Right ventricle myocardium superior (tissue), 1 donor: ENCODE measurements at places on chromosomes 12 and 14.

DNA sequence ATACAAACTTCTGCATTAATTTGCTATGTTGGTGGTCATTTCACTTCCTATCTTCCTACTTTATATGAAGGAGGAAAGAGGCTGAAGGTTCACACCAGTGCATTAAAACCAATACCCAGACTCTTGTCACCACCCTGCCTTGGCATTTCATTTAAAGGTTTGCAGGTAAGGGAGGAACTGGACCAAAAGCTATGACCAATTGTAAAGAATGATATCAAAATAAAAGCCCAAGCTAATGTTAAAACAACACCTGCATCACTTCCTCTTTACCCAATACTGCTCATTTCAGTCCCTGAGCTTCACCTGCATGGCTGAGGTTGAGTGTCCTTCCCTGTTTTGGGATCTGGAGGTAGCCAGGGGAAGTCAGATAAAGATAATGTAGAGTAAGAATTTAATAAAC, 47.2 kb upstream of the TMEM233 start:
- no peak for DNase-seq

- DNase-seq, result peak; percentile 42
Observed at GRCh38 chr14:68458840-68459469, 333.9 kb downstream of the ZFP36L1 start.

GRCh38 chr14:63322897-63323573, 4.3 kb upstream of the GPHB5 start:
- DNase-seq, result no peak

DNA sequence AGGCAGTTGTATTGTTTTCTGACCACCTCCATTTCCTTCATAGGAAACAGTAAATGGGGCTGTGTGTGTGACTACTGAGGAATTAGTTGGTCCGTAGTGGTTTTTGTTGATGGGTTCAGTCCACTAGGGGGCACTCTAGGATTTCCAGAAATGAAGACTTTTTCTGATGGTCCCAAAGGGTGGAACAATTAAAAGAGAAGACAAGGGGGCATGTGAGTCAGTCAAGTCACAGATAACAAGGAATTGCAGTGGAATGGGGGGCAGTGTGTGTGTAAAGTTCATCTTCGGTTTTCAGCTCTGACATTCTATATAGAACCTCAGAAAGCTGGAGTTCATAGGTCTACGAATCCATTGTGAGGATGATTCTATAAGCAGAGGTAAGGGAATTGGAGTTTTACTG, 186.6 kb upstream of the OR4E1 start:
- DNase-seq, result no peak

DNA sequence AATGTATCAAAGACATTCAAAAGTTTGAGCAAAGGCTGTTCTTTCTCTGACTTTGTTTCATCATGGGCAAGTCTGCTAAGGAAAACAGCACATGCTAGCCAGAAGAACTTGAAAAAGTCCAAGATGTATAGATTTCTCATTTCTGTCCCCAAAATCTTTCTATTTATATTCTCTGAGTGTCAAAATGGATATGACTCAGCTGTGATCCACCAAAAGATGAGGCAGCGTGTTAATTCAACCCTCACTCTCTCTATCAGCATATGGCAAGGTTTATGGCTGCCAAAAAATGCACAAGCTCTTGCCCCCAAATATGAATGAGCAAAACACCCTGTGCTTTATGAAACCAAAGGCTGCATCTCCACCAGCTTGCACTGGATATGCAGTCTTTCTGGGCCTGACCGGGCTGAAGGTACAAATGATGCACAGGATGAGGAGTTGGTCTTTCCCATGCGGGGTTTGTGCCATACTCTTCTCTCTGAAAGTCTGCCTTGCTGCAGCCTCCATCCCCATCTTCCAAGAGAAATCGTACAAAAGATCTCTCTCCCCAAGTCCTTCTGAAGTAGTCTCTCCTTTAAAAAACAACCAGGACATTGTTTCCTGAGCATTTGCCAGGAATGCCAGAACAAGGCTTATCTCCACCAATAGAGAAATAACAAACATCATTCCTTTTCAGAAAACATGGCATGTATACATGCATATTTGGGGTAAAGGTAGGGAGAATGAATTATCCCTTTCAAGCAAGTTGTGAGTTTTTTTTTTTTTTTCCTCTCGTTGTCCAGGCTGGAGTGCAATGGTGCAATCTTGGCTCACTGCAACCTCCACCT, 203.4 kb downstream of the TMX1 start:
- no peak for DNase-seq

DNA sequence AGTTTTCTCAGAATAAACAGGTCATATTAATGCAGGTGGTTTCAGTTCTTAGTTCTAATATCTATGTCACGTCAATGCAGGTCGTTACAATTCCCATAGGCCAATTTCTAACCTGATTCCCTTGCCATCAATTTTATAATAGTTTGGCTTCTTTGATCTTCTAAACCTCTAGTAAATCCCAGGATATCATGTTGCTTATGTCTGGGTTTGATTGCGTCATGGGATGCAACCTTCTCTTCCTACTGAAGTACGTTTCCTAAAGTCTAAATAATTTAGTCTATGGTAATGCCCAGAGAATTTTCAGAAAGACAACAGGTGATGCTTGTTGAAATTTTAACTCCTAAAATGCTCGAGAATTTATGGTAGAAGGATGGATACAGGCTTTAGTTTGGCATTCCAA, 19.2 kb downstream of the TAS2R7 start:
- DNase-seq, result no peak

- DNase-seq, result no peak
Observed at GRCh38 chr12:101875162-101875561, 2.2 kb upstream of the DRAM1 start.

DNA sequence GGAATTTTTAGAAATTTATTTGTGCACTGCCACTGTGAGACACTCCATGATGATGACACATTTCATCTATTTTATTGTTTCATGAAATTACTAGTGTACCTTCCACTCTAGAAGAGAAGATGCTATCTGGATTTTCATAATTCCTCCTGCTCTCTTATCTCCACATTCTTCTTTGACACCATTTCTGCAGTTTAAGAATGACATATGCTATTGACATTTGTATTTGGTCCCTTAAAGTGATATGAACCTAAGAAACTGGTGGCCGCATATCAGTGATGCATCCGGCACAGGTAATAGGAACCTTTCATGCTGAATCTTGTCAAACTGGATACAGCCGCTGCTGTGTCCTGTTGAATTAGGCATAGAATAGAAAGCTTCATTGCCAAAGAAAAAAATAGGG, 696.3 kb downstream of the TMEM121 start:
- DNase-seq, result no peak

DNA sequence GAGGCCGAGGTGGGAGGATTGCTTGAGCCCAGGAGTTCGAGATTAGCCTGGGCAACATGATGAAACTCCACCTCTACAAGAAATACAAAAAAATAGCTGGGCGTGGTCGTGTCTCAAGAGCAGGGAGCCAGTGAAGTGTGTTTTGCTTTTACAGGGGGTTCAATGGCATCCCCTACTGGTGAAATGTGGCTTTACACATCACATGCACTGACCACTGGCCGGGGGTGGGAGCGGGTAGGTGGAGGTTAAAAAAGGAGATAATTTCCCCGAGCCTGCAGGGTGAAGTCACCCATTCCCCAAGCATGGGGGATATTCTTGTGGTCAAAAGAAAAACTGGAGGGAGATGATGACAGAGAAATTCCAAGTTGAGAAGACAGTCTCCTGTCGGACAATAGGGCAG, 63.6 kb upstream of the PWP1 start:
- no peak for DNase-seq

DNA sequence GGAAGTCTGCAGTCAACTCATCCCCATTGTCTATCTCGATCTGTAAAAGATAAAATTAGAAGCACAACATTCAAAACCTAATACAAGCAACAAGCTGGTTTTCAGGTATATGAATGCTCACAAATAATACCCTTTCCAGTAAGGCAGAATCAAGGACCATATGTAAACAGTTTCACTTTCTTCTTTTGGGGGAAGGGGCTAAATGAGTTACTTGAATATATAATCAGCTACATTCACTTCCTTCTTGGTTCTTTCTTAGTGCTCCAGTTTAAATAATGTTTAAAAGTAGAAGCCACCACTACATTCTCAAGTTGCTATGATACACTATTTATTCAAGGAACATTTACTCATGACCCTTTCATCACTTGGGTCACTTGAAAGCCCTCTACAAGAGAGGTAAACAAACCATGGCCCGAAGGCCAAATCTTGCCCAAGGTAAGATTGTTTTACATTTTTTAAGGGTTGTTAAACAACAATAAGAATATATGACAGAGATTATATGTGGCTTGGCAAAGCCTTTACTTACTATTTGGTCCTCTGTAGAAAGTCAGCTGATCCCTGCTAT, 10.3 kb downstream of the TWF1 start:
- no peak for DNase-seq

- no peak for DNase-seq
Observed at GRCh38 chr12:12582895-12583303, 20.2 kb upstream of the DUSP16 start.

DNA sequence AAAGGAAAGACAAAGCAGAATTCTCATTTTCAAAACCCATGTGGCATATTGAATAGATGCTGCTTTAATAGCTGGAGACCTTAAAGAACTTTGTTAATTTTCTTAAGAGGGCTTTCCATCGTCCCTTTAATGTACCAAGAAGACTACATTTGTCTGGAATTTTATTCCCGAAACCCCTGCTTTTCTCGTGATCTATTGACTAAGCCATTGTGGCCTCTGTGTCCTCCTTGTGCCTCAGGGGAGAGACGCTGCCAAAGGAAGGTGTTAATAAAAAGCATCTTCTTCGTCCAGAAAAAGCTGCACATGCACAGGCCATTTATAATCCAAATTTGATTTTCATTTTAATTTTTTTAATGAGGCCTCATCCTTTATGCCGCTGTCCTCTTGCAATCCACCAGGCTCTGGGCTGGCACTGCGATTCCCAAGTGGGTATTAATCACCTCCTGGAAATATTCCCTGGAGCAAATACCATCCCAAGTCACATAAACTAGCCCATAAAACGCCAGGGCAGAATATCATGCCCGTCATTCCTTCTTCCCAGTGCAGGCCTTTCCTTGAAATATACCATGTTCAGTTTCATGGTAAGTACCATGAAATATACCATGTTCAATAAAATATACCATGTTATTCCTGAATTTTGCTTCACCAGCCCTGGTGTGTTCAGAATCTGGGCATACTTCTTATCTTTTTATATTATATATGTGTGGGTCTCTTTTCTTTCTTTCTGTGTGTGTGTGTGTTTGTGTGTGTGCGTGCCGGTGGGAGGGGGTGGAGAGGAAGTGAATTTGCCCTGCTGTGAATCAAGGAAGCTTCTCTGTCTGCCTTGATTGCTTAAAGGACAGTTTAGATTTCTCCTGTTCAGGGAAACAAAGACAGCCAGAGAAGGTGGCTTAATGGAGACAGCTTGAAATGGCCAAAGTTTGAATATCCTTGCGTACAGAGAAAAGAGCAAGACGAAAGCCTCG, 147.6 kb downstream of the PHETA1 start:
- no peak for DNase-seq

- no peak for DNase-seq
Observed at GRCh38 chr12:55017416-55017925, 2.3 kb upstream of the NEUROD4 start.

GRCh38 chr12:93380480-93381121, 2.9 kb downstream of the NUDT4 start:
- DNase-seq, result no peak

DNA sequence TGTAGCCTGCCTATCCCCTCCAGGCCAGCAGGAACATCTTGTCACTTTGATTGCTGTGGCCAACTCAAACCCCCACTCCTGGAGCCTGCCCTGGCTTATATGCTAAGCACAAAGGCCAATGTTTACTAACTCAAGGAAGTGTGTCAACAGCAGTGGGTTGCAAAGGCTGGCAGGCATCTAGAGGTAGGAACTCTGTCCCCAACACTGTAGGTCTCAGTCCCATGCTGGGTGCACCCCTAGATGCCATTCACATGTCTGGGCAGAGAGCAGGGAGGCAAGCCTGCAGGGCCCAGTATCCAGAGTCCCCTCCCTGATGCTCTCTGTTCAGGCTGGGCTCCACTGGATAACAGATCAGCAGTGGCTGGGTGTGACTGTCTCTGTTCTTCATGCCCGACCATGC, 1.6 kb upstream of the HPD start:
- DNase-seq, result no peak

GRCh38 chr12:6211421-6211869, 11.2 kb downstream of the CD9 start:
- no peak for DNase-seq

DNA sequence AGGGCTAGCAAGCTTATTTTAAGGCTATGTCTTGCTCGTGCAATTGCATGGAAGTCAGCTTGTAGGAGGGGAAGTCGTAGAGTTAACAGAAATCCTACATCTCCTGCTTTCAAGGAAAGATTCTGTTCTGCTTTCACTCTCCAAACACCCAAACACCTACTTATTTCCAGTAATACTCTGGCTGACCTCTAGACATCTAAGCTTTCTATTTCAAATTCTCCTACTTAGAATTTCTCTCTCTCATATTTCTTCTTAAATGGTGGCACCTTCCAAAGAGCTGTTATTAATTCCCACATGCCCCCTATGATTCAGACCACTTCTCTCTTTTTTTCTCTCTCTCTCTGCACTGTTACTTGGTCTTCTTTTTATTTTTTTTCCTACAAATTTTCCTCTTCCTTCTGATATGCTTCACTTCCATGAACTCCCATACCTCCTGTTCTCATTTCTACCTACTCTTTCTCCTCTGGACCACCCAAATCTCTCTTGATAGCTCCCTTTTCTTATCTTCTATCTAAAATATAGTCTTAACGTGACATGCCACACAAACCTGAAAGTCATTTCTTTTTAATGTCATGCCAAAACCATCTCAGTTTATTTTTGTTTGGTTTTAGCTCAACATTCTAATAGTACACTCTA, 90.8 kb downstream of the RPS6KA5 start:
- no peak for DNase-seq

DNA sequence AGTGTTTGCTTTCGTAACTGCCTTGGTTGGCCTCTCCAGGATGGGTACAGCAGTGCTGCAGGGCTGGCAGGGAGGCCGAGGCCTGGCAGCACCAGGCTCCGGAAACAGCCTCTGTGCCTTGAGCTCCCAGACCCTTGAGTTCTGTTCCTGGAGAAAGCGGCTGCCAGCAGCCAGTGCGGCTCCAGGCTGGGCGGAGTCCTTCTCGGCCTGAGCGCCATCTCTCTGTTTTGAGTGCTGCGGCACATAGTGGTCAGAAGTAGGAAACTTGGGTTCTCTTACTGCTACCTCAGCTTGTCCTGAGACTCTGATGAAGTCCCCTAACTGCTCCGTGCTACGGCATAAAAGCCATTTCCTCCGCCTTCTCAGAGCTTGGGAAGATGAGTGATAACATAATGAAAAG, 65.9 kb downstream of the KCNA1 start:
- no peak for DNase-seq

- DNase-seq, result no peak
Observed at GRCh38 chr14:33792009-33792719, 158.7 kb downstream of the EGLN3 start.

GRCh38 chr14:104704252-104704651, 14.8 kb downstream of the INF2 start:
- no peak for DNase-seq

GRCh38 chr12:102966200-102966863, 8.9 kb downstream of the ASCL1 start:
- DNase-seq, result no peak
